ENCODE measurements at places on chromosomes 3 and 15.
A peak's percentile ranks its signal among the peaks of the same experiment; 100 is the strongest.

DNA sequence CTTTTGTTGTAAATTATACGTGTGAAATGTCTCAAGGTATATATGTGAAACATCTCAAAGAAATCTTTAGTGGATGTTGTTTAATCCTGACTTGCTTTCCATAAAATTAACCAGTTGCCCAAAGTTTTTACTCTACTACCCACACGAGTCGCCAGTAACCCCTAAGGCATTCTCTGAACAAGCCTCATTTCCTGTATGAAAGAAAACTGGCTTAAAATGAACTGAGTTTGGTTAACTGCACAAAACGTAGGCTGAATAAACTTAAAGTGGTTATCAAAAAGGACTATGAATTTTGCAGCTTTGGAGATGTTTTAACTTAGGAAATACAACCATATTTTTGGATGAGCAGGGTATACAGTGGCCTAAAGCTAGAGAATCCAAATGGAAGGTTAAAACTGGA, 2.7 kb upstream of the APPL1 start:
- no peak for DNase-seq

DNA sequence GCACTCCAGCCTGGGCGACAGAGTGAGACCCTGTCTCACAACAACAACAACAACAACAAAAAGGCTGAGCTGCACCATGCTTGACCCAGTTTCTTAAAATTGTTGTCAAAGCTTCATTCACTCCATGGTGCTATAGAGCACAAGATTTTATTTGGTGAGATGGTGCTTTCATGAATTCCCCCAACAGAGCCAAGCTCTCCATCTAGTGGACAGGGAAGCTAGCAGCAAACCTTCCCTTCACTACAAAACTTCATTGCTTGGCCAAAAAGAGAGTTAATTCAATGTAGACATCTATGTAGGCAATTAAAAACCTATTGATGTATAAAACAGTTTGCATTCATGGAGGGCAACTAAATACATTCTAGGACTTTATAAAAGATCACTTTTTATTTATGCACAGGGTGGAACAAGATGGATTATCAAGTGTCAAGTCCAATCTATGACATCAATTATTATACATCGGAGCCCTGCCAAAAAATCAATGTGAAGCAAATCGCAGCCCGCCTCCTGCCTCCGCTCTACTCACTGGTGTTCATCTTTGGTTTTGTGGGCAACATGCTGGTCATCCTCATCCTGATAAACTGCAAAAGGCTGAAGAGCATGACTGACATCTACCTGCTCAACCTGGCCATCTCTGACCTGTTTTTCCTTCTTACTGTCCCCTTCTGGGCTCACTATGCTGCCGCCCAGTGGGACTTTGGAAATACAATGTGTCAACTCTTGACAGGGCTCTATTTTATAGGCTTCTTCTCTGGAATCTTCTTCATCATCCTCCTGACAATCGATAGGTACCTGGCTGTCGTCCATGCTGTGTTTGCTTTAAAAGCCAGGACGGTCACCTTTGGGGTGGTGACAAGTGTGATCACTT, 2.0 kb downstream of the CCR5 start:
- no peak for DNase-seq

- no peak for DNase-seq
Measured at GRCh38 chr3:119872773-119873172, 90.9 kb downstream of the NR1I2 start.

DNA sequence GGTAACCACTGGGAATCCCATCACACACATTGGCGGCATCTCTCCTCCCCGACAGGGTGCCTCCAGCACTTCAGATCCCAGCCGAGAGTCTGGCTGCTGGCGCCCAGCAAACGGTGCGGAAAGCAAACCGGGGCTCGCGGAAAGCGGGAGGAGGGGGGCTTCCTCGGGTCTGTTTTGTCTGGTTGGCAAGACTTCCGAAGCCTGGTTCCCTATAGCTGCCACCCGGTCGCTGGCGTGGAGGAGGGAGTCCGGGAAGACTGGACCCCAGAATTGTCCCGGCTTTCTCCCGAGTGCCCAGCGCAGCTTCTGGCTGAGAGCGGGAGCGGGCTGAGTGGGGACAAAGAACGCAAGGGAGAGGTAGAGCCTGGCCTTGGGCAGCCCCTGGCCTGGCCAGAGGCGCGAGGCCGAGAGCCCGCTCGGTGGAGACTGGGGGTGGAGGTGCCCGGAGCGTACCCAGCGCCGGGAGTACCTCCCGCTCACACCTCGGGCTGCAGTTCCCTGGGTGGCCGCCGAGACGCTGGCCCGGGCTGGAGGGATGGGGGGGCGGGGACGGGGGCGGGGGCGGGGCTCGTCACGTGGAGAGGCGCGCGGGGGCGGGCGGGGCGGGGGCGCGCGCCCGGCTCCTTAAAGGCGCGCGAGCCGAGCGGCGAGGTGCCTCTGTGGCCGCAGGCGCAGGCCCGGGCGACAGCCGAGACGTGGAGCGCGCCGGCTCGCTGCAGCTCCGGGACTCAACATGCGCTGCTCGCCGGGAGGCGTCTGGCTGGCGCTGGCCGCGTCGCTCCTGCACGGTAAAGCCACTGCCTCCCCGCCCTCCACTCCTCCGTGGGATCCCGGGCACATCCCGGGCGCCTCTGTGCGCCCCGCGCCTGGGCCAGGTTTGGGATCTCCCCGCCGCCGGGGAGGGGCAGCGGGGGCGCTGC, at the start of gene CHRNA7:
Gene CHRNA7 (plus strand): TSS at position 654 of the 920 bp plus-strand sequence. CDS start 80 bp downstream, at position 734.
- DNase-seq: peak; percentile 20

DNA sequence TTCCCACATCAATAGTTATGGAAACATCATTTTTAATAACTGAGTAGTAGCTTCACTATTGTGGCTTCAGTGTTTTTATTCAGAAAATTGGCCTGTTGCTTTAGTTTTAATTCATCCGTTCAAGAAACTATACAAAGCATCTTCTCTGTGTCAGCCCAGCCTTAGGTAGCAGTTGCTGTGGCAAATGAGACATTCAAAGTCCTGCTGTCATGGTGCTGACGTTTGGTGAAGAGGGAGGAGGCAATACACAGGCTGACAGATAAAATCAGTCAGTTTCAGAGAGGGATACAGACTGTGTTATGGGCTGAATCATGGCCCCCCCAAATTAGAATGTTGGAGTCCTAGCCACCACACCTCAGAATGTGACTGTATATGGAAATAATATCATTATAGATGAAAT, 56.5 kb downstream of the SLC7A14 start:
- DNase-seq: no peak

DNA sequence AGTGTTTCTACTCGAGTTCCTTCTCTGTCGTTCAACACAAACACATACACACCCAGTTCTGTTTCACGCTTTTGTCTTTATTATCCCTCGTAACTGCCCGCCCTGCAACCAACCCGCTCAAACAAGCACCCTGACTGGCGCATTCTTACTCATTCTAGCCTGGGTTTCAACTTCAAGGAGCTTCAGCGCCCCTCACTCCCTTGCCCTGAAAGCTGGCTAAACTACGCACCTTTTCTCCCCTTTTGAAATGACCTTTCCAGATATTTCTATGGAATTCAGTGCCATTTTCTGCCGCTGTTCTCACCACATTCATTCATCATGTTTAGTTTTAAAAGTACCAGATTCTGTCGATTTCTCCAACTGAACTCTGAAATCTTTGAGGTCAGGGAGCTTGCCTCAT, 653 bp upstream of the MFSD1 start:
- peak; percentile 23 for DNase-seq

GRCh38 chr3:134320749-134321148, 53.5 kb downstream of the AMOTL2 start:
- DNase-seq: no peak

DNA sequence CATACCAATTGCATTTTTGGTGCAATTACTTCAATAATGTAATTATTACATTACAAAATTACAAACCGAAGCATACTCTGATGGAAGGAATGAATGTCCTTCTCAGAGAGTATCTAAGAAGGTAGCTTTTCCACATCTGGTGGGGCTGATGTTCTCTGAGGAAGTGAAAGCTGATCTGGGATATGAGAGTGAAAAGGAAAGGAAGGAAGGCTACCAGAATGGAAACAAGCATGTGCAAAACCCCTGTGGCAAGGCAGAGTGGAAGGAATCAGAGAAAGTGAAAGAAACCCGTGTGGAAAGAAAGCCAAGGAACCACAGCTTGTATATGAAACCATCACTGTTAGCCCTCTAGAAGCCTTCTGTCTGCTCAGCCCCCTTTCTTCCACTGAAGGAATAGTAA, 35.3 kb upstream of the GOLGA8A start:
- no peak for DNase-seq

DNA sequence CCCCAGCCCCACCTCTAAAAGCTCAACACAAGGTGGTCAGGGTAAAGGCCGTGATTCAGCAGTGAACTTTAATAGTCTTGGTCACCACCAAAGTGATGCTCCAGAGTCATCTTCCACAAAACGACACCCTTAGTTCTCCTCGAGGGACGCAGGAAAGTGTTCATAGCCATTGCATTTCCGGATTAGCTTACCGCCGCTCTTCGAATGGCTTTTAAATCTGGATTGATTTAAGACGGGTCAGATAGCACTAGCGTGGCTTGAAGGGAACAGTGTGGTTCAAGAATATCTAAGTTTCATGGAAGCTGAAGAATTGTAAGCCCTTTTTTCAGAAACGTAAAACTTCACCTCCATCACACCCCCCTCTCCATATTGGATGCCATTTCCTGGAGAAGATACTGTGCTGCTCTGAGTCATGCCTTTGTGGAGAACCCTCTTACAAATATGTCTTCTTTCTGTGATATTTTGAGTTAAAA, 829 bp downstream of the RNF7 start:
- DNase-seq: no peak

DNA sequence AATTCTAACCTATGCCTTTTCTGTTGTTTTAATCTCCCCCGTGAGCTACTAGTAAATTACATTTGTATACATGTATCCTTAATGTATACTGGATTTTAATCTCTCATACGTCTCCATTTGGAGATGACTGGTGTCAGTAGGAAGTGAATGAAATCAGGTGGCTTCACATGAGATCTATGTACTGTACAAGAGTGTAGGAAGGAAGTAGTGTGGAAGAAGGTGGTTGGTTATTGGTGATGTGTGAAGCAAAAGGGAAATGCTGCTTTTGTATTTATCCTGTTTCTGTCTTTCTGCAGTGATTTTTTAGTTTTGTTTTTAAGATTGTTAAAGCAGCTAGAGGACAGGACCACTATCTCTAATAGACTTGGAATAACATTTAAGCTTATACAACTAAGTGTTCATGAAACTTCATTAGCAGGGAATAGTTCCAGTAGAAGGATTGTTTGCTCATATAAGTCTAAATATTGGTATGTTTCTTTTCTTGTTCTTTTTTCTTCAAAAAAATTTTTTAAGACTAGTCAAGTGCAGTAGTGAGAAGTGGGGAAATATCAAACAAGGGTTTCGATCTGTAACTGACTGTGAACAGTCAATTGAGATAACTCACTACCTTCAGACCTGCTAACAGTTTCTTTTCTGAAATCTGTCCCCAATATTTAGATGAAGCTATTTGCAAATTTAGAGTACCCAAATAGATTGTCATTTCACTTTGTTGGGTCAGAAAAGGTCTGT, 15.3 kb downstream of the SNX1 start:
- no peak for DNase-seq

- no peak for DNase-seq
Measured at GRCh38 chr3:109372639-109373038, 35.3 kb upstream of the DPPA4 start.

GRCh38 chr3:107704477-107704876, 181.7 kb downstream of the BBX start:
- no peak for DNase-seq

DNA sequence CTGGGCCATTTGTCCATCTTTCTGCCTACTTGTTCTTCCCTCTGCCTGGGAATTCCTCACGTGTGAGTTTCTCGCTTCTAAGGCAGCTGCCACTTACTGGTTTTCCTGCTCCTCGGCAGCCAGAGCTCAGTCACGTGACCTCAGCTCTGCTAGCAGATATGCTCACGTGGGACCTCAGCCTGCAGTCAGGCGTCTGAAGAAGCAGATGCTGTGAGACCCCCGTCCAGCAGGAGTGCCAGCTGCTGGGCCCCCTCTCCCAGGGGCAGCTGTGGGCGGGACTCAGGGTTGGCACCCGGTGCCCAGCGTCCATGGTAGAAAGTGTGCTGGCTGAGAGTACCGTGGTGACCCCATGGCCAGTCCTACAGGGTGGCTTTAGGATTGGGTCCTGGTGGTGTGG, 161.3 kb upstream of the TLE3 start:
- DNase-seq: no peak

- no peak for DNase-seq
Measured at GRCh38 chr3:119627461-119627860, 29.8 kb downstream of the PLA1A start.

DNA sequence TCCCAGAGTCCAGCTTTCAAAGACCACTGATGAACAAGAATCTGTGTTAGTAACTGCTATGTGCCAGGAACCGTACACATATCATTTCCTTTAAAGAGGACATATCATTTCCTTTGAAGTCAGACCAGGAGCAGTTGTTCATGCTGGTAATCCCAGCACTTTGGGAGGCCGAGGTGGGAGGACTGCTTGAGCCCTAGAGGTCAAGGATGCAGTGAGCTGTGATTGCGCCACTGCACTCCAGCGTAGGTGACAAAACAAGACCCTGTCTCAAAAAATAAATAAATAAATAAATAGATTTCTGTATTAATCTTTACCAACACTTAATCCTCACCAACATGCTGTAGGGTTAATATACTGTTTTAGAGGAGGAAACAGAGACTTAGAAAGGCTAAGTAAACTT, 23.9 kb upstream of the CDV3 start:
- no peak for DNase-seq

- no peak for DNase-seq
Measured at GRCh38 chr3:191919491-191920026, 458.6 kb downstream of the PYDC2 start.

DNA sequence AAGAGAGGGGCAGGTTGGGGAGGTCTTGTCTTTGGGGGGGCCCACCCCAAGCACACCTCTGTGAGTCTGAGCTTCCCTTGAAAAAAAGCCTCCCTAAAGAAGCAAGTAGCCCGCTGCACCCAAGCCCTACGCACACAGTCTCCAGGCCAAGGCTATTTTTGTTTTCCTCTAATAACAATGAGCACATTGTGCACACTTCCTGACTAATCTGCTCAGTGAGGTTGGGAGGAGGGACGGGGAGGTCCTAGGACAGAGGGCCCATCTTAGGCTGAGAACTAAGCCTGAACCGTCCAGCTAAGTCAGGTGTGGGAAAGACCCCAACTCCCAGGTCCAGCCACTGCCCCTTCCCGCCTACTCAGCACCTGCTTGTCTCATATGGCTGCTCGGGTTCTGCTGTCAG, 87.2 kb downstream of the HMG20A start:
- DNase-seq: peak; percentile 92

DNA sequence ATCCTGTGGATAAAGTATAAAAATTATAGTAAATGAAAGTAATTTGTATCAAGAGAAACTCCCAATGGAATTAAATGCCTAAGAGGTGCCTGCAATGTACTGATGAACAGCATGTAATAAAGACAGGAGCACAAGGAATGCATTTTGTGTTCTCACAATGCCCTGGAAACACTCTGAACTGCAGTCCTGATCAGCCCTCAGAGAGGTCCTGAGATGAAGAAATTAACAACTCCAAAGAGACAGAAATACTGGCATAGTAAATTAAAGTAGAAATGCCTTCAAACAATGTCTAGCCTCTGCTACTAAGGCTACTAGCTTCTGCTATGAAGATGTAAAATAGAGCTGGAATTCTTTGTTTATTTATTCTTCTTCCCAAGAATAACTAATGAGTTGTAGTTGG, 59.9 kb downstream of the CFAP20DC start:
- DNase-seq: no peak

- DNase-seq: no peak
Measured at GRCh38 chr3:71078723-71079525, 504.6 kb downstream of the FOXP1 start.

- no peak for DNase-seq
Measured at GRCh38 chr3:116849261-116849688, 139.7 kb downstream of the TUSC7 start.

GRCh38 chr15:72199721-72200212, 2.2 kb upstream of the GRAMD2A start:
- DNase-seq: peak; percentile 61
